ENCODE measurements at places on chromosomes 4 and X.

GRCh38 chr4:156594624-156595023, 377.0 kb downstream of the PDGFC start:
- DNase-seq = no peak

DNA sequence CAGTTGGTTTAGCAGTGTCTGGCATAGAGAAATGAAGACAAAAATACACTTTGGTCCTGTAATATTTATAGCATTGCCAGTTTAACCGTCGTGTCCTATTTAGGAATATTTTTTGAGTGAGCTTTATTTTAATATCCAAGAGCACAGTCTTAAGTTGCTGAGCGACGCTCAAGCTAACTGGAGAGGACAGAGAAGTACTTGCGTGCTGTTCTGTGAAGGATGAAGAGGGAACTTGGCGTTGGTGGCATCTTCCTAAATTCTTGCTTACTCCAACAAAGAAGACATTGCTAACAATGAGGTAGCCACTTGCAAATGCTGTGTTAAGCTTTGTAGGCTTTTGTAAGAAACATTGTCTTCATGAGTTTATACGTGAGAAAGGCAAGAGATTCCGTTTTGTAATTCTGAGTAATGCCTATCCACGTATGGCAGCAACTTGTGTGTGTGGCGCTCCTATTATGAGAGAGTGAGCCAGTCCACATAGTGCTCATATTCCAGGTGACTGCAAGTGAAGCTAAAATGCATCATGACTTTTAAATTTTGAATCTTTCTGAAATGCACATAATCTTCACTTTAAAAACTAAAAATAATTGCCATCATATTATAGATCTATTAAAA, 50.6 kb downstream of the SYNPO2 start:
- DNase-seq = no peak

DNA sequence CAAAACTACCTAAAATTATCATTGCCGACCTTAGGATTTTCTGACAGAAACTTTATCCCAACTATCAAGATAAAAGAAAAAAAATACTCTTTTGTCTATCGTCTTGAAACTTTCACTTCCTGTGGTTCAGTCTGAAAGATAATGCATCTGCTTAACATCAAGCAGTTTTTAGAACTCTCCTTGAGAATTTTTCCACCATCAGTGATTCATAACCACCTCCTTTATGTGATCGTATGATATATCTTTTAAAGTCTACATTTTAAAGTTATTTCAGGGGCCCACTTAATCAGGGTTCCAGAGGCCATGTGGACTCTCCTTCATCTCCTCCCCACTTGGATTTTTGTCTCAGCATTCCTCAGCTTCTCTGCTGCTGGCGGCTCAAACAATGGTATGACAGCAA, 272.8 kb upstream of the TENM3 start:
- DNase-seq = no peak

DNA sequence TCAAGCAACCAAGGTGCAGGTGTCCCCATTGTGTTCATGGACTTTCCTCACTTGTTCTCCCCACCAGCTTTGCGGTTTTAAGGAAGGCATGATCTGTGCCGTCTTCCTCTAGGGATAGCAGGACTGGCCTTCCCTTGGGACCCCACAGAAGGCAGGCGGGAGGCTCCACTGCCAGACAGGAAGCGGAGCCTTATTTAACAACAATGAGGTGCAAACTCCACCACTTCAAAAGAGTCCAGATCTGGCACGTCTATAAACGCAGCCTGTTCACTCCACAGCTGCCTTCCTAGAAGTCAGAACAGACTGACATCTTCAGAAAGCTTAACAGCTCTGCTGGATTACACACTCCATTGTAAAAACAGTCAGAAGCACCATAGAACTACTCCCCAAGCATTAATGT, 1.7 kb upstream of the GPR143 start:
- DNase-seq = no peak

Measured in kidney epithelial cell (primary cell).